Activated CD4-positive, alpha-beta T cell treated with anti-CD3 and anti-CD28 coated beads, Interleukin-2, Interleukin-6, amounts not matched to agents 100 ng/mL and 50 ng/mL, durations not matched to agents 16 hours and 8 hours (primary cell): ENCODE measurements at places on chromosomes 7 and 10.

GRCh38 chr7:27111042-27111750, 8.7 kb upstream of the HOXA2 start:
- no peak for DNase-seq

DNA sequence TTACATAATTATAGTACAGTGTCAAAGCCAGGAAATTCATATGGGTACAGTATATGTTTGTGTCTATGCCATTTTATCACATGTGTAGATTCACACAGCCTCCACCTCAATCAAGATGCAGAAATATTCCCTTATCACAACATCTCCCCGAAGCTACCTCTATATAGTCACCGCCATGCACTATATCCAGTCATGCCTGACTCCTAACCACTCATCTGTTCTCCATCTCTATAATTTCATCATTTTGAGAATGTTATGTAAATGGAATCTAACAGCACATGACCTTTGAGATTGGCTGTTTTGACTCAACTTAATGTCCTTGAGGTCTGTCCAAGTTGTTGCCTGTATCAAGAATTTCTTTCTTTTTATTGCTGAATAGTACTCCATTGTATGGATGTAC, 22.3 kb upstream of the SLC25A13 start:
- DNase-seq = no peak

GRCh38 chr7:49522111-49522510, 251.3 kb upstream of the VWC2 start:
- no peak for DNase-seq

- no peak for DNase-seq
Measured at GRCh38 chr7:24018331-24018730, 265.7 kb upstream of the NPY start.

GRCh38 chr7:12064586-12065127, 146.4 kb upstream of the TMEM106B start:
- DNase-seq = no peak

DNA sequence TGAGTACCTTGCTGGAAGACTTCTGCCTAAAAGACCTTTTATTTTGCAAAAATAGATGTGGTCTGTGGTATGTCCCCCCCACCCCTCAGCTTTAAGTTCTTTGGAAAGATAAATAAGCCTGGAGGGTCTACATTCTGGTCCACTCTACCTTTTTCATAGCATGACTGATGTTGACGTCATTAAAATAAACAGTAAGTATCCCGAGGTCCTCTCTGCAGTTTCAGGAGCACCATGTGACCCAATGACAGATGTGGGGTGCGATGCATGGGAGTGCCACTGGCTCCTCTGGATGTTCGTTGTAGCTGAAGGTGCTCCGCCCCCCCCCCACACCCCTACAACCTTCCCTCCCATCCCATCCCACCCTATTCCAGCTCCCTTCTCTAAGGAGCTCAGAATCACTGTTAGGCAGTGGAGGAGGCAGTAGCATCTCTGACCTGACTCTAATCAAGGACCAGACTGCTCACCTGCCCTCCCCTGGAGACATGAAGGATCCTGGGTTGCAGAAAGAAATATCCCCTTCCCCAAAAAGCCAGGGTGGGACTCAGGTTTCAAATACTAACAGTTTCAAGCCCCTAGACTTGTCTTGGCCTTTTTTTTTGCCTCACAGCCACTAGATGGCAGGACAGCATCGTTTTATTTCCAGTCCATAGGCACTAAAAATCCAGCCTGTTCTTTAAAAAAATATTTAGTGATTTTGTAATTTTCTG, 25.1 kb downstream of the CASP7 start:
- peak; percentile 27 for DNase-seq
